Thoracic aorta (tissue), 2 donors: ENCODE measurements at places on chromosomes 7 and 10. TPM values are rescaled to one million over a fixed set of nuclear protein-coding genes. Genes with fewer than 3 reads are reported as not detected.

TMEM236 gene
- total RNA-seq, result 1.1 TPM

LRRD1 gene
- total RNA-seq, result not detected

EPHA1 gene
- 0.41 TPM for total RNA-seq

OR6B1 gene
- not detected for total RNA-seq

ACBD7 gene
- total RNA-seq, result 0.63 TPM

STEAP1 gene
- total RNA-seq, result 15.6 TPM

CRYGN gene
- not detected for total RNA-seq

SPDYE6 gene
- total RNA-seq, result not detected

ARMS2 gene
- total RNA-seq, result not detected

VSIR gene
- total RNA-seq, result 60.7 TPM

CNTNAP2 gene
- not detected for total RNA-seq
